D721Med (cell line): ENCODE measurements at places on chromosomes 2 and 18.

GRCh38 chr18:37175727-37176620 lies 347.0 kb downstream of the KIAA1328 start:
- no peak for DNase-seq

- no peak for DNase-seq
These were observed 125.9 kb upstream of the NDUFV2 start for GRCh38 chr18:8976606-8977005.

DNA sequence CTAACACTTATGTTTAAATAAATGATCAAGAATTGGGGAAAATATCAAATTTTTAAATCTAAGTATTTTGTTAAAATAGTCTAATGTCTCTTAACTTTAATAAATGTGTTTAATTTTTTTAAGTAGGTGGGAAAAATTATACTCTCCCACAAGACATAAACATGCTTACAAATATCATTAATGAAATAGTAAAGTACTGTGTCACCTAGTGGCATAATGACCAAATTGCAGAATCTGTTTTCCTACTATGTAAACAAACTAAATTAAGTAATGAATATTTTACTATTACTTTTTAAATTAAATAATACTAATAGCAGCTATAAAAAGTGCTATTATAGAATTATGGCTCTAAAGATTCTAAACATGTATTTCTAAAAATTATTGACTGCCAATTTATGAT lies 52.0 kb upstream of the CHAC2 start:
- no peak for DNase-seq

DNA sequence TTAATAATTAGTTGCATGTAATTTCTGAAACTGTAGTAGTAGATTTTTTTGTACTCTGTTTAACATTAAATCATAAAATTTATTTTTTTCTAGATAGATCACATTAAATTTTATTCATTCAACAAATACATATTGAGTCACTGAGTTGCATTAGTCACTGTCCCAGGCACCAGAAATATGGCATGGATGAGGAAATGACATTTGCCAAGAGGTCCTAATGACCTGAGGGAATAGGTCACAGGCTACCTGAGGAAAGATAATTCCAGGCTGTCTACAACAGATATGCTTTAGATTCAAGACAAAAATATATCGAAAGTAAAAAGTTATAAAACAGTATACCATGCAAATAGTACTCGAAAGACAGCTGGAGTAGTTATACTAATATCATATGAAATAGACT lies 852.4 kb upstream of the ACVR2A start:
- no peak for DNase-seq

DNA sequence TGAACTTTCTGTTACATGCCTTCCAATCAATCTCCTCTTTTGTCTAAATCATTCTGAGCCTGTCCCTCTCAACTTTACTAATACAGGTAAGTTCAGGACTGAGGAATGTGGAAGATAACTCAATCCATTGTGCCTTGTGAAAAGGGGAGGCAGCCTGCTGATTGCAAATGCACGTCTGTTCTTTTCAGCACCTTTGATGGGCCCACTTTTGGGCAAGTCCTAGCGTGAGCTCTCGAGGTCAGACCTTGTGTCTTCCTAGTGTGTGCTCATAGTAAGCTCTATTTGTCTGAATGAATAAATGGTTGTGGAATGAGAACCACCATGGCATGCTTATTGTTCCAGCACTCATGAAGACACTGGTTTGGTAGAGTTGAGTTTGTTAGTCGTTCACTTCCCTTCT lies 50.4 kb upstream of the REL start:
- no peak for DNase-seq

DNA sequence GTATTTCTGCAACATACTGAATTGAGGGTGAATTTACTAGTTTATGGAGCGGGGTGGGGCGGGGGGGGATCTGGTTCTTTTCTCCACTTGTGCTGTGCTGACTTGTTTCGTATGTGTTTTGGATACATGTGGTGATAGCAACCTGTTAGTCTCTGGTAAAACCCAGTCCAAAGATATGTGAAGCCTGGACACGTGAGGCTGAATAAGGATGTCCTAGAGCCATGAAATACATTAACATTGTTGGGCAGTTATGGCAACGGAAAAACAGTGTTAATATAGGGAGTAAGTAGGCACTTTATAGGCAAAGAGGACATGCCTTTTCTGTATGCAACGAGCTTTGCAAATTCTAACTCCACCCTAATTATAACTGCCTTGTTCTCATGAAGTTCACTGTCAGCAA lies 42.1 kb upstream of the NEMP2 start:
- DNase-seq: no peak

- DNase-seq: no peak
These were observed 8.2 kb downstream of the ARHGAP25 start for GRCh38 chr2:68742626-68743415.

DNA sequence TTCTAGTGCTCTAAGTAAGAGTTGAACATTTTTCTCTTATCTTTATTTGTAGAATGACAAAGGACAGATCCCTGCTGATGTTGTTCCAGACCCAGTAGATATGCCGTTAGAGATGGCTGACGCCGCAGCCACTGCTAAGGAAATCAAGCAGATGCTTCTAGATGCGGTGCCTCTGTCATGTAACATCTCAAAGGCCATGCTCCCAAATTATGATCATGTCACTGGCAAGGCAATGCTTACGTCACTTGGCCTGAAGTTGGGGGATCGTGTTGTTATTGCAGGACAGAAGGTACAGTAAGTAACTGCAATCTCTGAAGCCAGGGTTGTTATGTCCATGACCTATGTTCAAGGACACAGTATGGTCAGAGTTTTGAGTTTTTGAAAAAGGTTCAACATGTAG lies 28.4 kb downstream of the CLIP4 start:
- no peak for DNase-seq
